Stimulated activated CD4-positive, alpha-beta T cell treated with anti-CD3 and anti-CD28 coated beads, Interleukin-4, amount 100 ng/mL, for 4 hours (primary cell): ENCODE measurements at places on chromosomes 3 and 15.
A peak's percentile ranks its signal among the peaks of the same experiment; 100 is the strongest.

GRCh38 chr15:47908486-47908885 lies 191.2 kb downstream of the SEMA6D start:
- DNase-seq, result no peak

DNA sequence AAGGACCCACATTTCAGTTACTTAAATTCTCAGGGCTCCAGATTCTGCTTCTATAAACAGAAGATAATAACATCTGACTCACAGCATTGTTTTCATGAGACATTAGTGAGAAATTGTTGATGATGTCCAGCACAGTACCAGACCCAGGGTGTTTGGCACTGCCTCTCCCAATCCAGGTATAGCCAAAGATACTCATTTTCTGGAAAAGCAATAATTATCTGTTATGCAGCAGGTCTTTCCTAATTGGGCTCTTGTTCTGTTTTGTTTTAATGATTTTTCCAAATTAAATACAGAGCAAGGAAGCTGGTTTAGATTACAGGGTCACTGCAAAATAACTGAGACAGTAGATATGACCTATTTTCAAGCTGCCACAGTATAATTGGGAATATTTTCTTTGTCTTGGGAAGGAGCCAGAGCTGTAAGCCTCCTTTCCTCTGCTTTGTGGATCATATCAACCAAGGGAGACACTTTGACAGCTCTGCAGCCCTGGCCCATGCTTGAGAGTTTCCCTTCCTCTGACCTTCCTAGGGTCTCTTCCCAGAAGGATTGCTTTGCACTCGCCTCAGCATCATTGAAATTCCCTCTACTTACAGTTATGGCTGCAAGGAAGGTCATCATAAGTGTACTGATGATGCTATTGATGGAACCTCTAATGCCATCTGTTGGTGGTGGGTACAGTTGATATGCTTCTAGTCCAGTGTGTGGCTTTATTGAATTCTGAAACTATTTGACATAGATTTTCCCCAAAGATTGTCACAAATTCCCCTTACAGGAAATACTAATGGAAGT lies 522.4 kb upstream of the ADAMTS9 start:
- DNase-seq, result no peak

GRCh38 chr15:40042791-40043320 lies 3.9 kb upstream of the SRP14 start:
- no peak for DNase-seq

DNA sequence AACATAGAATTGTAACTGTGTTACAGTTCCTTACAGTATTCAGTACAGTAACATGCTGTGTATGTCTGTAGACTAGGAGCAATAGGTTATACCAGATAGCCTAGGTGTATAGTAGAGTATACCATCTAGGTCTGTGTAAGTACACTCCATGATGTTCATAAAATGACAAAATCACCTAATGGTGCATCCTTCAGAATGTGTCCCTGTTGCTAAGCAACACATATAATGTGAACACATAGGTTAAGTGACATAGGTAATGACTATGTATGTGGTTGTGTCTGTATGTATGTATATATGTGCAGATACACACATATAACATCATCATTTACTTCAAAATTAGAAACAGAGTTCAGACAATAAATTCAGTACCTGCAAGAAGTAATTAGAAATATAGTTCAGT lies 146.8 kb upstream of the GAP43 start:
- DNase-seq, result no peak

- no peak for DNase-seq
These were observed 566 bp downstream of the ETV5 start for GRCh38 chr3:186108106-186108940.

- DNase-seq, result no peak
These were observed 1050.2 kb downstream of the AGBL1 start for GRCh38 chr15:87129916-87130315.

DNA sequence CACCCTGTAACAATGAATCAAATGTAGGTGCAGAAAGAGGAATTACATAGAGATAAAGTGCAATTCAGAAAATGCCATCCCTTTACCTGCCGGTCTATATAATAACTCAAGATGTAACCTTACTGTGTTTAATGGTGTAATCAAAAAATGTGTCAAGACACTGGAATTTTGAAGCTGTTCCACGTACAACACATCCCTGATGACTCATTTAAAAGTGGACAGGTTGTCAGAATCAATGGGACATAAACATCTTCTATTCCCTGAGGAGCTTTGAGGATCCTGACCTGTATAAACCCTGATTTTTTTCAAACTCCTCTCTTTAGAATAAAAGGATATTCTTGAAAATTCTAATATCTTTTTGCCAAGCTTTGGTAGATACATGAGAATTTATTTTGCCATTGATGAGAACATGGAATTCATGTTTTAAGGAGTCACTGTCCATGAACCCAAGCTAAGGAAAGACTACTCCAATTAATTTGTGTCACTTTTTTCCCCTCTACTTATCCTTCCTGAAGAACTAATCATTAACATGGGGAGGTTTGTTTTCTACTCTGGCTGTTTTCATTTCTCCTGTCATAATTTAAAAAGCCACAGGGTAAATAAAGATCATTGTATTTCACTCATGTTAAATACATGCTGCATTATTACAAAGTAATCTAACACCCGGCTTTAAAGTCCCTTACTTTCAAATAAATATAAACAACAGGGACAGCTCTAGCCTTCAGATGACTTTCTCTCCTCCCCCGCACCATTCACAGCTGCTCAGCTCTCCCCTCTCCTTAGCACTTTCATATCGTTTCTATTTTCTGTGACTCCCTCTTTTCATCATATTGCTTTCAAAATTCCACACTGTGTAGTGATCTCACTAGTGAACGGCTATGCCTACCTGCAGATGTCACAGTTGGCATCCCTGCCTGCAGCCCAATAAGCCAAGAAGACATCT lies 138.3 kb downstream of the TAFA4 start:
- DNase-seq, result no peak

- DNase-seq, result no peak
These were observed 175.9 kb downstream of the RPLP1 start for GRCh38 chr15:69628256-69629093.

DNA sequence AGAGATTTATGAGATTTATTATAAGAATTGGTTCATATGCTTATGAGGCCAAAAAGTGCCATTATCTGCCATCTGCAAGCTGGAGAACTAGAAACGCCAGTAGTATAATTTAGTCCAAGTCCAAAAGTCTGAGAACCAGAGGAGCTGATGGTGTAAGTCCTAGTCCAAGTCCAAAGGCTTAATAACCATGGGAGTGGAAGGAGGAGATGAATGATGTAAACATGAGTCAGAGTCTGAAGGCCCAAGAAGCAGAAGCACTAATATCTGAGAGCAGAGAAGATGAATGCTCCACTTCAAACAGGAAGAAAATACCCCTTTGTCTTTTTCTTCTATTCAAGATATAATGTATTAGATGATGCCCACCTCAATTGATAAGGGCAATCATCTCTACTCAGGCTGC lies 185.7 kb downstream of the CGGBP1 start:
- DNase-seq, result no peak

- no peak for DNase-seq
These were observed 61.9 kb downstream of the SMAD3 start for GRCh38 chr15:67127331-67127664.

- no peak for DNase-seq
These were observed 194.7 kb upstream of the NANOGP8 start for GRCh38 chr15:35279811-35280210.

- no peak for DNase-seq
These were observed 260.5 kb upstream of the ST8SIA2 start for GRCh38 chr15:92132982-92133755.

DNA sequence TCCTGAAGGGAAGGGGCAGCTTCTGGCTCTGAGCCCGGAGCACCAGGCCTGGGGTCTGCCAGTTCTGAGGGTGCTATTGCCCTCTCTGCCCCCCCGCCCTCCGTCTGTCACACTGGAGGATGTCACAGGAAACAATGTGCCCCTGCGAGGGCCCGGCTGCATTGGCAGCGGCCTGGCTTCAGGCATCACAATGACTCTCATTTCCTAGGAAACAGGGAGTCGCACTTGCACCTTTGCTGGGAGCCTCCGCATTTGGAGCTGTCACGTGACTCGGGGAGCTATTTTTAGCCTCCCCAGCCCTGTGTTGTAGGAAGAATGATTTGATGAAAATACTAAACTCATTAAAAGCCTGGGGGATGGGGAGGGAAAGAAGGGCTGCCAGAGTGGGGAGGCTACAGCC lies 518.9 kb downstream of the SHQ1 start:
- no peak for DNase-seq

- DNase-seq, result no peak
These were observed 694 bp upstream of the EEFSEC start for GRCh38 chr3:128152419-128153155.

DNA sequence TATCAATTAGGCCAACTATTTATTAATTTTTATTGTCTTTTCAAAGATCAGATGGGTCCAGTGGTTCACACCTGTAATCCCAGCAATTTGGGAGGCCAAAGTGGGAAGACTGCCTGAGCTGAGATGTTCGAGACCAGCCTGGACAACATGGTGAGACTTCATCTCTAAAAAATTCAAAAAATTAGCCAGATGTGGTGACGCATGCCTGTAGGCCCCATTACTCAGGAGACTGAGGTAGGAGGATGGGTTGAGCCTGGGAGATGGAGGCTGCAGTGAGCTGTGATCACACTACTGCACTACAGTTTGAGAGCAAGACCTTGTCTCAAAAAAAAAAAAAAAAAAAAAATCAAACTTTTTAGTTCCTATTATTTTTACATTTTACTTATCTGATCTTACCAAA lies 8.2 kb downstream of the AP3S2 start:
- no peak for DNase-seq

DNA sequence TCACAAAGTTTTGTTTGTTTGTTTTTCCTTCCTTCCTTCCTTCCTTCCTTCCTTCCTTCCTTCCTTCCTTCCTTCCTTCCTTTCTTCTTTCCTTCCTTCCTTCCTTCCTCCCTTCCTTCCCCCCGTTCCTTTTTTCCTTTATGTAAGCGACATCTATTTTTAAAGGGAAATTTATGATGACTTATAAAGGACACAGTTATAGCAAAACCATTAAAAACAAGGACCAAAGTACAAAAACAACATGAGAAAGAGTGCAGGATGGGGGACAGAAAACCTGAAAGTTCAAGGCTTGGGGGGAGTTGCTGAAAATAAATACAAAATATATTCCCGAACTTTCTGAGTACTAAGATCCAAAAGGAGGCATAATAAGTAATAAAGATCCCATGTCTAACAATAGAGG lies 1.8 kb downstream of the ADGRG7 start:
- DNase-seq, result no peak

- no peak for DNase-seq
These were observed at the start of gene CHRD for GRCh38 chr3:184379358-184380184. TSS of gene CHRD (plus strand) at chr3:184380054. CDS start at chr3:184380319, 265 bp downstream.

- DNase-seq, result no peak
These were observed 155.6 kb downstream of the GOLGA6L4 start for GRCh38 chr15:84391191-84391590.

DNA sequence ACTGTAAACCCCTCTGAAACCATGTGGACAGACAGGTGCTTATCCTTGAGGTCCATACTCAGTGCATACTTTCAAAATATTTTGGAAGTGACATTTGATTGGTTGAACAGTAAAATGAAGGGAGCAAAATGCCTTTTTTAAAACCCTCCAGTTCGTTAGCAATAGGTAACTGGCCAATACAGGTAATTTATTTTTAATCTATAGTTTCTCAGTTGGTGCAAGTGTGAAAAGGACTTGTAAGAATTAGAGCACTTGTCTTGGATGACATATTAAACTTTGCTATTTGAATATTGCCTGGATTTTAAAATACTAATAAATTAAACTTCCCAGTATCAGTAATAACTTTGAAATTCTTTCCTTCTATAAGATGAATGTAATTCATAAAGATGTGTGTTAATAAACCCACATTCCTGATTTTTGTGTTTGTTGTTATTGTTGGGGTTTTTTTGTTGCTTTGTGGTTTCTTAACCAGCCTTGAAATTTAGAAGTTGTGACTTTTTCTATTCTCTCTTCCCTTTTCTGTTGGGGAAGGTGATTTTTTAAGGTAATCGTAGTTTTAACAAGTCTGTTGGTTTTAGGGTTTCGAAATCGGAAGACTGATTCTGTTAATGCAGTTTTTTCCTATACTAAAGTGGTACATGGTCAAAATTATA lies 90.0 kb downstream of the STT3B start:
- no peak for DNase-seq

- DNase-seq, result no peak
These were observed 12.5 kb downstream of the PML start for GRCh38 chr15:74006774-74007639.

- no peak for DNase-seq
These were observed 9.6 kb upstream of the MYZAP start for GRCh38 chr15:57582090-57582489.

- no peak for DNase-seq
These were observed 109.7 kb upstream of the PDZRN3 start for GRCh38 chr3:73734211-73735089.

- no peak for DNase-seq
These were observed 1043.3 kb downstream of the FHIT start for GRCh38 chr3:60207905-60208304.

DNA sequence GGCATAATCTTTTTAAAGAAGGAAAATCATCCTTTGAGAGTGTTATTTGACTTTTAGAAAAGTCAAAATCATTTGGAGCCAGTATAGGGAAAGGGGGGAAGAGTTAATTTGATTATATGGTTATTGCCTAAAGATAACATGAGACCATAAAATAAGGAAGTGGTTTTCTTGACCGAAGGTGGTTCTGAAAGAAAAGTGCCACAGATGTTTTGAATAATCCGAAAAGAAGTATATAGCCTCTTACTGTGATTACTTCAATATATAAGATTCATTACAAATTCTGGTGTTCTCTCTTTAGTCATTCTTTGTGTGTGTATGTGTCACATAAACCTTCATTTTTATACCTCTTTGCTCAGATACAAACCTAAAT lies 1.1 kb downstream of the DNAJB11 start:
- no peak for DNase-seq

GRCh38 chr15:56468401-56468800 lies 3.5 kb upstream of the MNS1 start:
- DNase-seq, result no peak

- no peak for DNase-seq
These were observed 260.9 kb downstream of the OXSM start for GRCh38 chr3:26050776-26051175.

DNA sequence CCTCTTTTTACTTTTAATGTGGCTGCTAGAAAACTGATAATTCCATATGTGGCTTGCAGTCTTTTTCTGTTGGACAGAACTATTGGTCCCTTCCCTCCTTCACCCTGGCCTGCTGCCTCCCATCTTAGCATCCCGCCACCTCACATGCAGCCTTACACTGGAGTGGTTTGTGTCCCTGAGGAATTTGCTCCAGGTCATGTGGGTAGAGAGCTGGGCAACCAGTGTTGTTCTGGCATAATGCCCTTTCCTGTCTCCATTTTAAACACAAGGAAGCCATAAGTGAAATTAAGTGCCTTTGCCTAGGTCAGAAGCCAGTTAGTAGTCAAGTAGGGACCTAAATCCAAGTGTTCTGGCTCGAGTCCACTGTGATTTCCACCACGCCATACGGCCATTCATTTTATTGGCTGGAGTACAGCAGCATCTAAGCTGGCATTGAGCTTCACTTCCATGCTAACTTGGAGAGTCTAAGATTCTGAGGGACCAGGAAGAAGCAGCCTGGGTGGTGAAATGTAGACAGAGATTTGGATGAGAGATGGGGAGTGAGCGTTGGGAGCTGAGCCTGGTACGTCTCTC lies 46.0 kb upstream of the PLXNA1 start:
- DNase-seq, result no peak

- DNase-seq, result peak; percentile 2
These were observed 239.9 kb downstream of the CPNE4 start for GRCh38 chr3:131794766-131795388.
